ENCODE measurements at places on chromosomes 2 and 18.

- H3K4me3 ChIP-seq = no peak overlapping the region
- no peaks in the 10 kb centered on the region for H3K36me3 ChIP-seq
- no peak overlapping the region for H3K27ac ChIP-seq
- H3K27me3 ChIP-seq = no peaks in the 10 kb centered on the region
- no peaks in the 10 kb centered on the region for H3K4me1 ChIP-seq
- no peak for DNase-seq
Measured at GRCh38 chr2:135694711-135695110, 46.9 kb upstream of the UBXN4 start.

- H3K27ac ChIP-seq = no peak overlapping the region
- no peak for DNase-seq
- H3K36me3 ChIP-seq = peaks cover 16% of the 10 kb centered on the region
Measured at GRCh38 chr2:174587579-174587978, 10.0 kb downstream of the WIPF1 start.

- DNase-seq = no peak
- H3K27ac ChIP-seq = no peak overlapping the region
- H3K36me3 ChIP-seq = no peaks in the 10 kb centered on the region
- H3K4me3 ChIP-seq = no peak overlapping the region
- no peaks in the 10 kb centered on the region for H3K27me3 ChIP-seq
- H3K4me1 ChIP-seq = no peaks in the 10 kb centered on the region
Measured at GRCh38 chr2:128776461-128777195, 458.0 kb upstream of the HS6ST1 start.

DNA sequence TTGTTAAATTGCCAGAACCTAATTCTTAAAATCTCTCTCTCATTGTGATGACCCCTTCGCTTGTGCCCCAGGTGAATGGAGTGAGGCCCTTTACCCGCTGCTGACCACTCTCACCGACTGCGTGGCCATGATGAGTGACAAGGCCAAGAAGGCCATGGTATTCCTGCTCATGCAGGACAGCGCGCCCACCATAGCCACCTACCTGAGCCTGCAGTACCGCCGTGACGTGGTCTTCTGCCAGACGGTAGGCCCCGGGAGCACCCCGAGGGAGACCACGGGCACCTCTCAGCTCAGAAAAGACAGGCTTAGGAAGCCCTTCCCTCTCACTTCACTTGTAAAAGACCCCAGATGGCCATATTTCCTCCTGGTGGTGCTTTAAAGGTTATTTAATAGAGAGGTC is 44.9 kb downstream of the COA5 start:
- no peaks in the 10 kb centered on the region for H3K27me3 ChIP-seq
- DNase-seq = no peak
- H3K27ac ChIP-seq = no peak overlapping the region
- peaks cover 39% of the 10 kb centered on the region for H3K36me3 ChIP-seq
- no peaks in the 10 kb centered on the region for H3K4me1 ChIP-seq

DNA sequence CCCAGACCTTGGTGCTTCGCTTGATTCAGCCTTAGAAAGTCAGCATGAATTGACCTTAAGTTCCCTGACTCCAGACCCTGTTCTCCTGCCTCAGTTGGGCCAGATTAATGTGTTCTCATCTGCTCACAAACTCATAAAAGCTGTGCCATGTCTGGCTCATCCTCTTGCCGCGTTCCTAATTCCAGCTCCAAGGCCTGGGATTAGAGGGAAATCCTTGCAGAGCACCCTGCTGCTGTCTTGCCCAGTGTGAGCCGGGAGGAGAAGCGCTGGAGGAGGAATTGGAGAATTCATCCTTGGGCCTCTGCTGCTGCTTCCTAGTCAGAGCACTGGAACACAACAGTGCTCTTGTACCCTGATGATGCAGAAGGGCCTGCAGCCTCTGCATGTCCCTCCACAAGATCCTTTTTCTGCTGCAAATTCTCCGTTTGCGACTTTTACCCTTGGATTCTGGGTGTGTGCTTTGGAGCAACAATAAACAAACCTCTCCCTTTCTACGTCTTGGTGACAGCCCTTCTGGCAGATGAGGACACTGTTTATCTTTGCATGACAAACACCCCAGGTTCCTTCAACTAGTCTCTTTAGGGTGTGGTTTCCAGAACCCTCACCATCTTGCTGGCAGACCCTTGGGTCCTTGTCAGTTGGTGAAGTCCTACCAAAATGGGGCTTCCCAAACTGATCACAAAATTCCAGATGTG is 46.9 kb upstream of the CNGA3 start:
- H3K4me3 ChIP-seq = no peak overlapping the region
- H3K4me1 ChIP-seq = peaks cover 3% of the 10 kb centered on the region
- H3K27me3 ChIP-seq = no peaks in the 10 kb centered on the region
- H3K36me3 ChIP-seq = no peaks in the 10 kb centered on the region

GRCh38 chr2:181334158-181334826 is 122.9 kb upstream of the ITGA4 start:
- no peaks in the 10 kb centered on the region for H3K36me3 ChIP-seq
- no peaks in the 10 kb centered on the region for H3K4me1 ChIP-seq

- H3K4me3 ChIP-seq = no peak overlapping the region
- no peaks in the 10 kb centered on the region for H3K36me3 ChIP-seq
- no peak for DNase-seq
- peaks cover 4% of the 10 kb centered on the region for H3K4me1 ChIP-seq
Measured at GRCh38 chr2:88602022-88602421, 25.2 kb downstream of the EIF2AK3 start.

GRCh38 chr2:138500592-138501424 is 762 bp upstream of the SPOPL start:
- no peak for DNase-seq
- peak overlapping the region; percentile 68 for H3K4me3 ChIP-seq
- H3K4me1 ChIP-seq = peaks cover 15% of the 10 kb centered on the region
- H3K27me3 ChIP-seq = no peaks in the 10 kb centered on the region

DNA sequence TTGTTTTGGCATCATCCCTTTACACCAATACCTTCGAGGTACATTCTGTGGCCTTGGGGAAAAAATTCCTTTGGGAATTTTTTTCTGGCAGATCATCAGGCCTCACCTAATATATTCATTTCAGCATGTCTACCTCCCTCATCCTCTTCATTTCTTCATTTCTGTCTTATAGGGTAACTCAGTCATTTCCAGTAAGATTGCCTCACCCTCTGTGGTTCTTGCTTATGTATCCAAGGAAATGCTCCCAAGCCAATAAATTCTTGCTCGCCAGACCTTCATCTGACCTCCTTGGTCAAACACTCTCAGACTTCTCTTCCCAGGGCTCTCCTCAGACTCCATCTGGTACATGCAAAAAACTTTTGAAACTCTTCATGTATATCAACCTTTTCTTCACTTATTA is 265.6 kb downstream of the TMX3 start:
- H3K27me3 ChIP-seq = no peaks in the 10 kb centered on the region
- no peaks in the 10 kb centered on the region for H3K4me1 ChIP-seq
- DNase-seq = no peak
- H3K36me3 ChIP-seq = no peaks in the 10 kb centered on the region
- H3K27ac ChIP-seq = no peak overlapping the region

GRCh38 chr2:39737661-39738060 is 41.4 kb downstream of the THUMPD2 start:
- no peak for DNase-seq
- peak overlapping the region; percentile 75 for H3K27ac ChIP-seq
- H3K27me3 ChIP-seq = no peaks in the 10 kb centered on the region
- H3K4me1 ChIP-seq = no peaks in the 10 kb centered on the region

DNA sequence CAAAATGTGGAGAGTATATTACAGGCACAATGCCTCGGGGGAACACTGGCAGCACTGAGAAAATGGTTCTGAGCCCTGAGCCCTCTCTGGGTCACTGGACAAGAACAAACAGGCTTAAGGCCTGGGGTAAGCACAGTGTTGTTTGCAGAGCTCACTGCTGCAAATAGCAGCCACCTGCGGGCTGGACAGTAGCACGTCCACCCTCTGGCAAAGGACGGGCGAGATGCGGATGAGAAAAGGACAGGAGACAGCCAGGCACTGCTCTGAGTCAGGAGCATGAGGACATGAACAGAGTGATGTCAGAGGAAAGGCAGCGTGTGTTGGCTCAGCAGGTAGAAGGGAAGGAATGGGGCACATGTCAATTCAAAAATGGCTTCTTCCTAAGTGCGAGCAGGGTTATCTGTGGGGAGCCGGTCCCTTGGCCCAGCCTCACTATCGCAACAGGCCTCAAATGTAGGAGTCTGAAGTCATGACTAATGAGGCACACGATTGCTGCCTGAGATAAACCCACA is 25.9 kb upstream of the NEB start:
- H3K4me1 ChIP-seq = no peaks in the 10 kb centered on the region
- no peaks in the 10 kb centered on the region for H3K27me3 ChIP-seq
- no peak overlapping the region for H3K4me3 ChIP-seq
- no peaks in the 10 kb centered on the region for H3K36me3 ChIP-seq

DNA sequence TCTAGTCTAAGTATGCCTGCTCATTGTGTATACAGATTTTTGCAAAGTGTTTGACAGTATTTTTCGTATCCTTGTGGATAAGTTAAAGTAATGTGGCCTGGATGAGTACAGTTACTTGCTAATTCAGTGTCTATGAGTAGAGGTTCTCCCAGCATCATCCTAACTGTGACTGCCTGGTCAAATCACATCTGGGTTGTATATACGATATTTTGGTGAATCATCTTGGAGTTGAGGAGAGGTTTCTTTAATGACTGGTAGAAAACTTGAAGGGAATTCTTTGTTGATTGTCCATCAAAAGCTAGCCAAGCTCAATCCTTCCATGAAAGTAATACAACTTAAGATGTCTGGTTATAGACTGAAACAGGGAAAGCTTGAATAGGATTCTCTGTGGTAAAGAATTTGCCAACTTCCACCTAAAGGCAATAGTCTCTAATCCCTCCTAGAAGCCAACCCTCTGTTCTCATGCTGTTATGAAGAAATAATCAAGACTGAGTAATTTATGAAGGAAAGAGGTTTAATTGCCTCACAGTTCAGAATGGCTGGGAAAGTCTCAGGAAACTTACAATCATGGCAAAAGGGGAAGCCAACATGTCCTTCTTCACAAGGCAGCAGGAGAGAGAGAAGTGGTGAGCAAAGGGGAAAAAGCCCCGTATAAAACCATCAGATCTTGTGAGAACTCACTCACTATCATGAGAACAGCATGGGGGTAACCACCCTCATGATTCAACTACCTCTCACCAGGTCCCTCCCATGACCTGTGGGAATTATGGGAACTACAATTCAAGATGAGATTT is 19.4 kb upstream of the RALBP1 start:
- H3K4me1 ChIP-seq = no peaks in the 10 kb centered on the region
- no peaks in the 10 kb centered on the region for H3K27me3 ChIP-seq
- DNase-seq = no peak
- H3K36me3 ChIP-seq = no peaks in the 10 kb centered on the region

- H3K4me3 ChIP-seq = peak overlapping the region; percentile 26
- no peaks in the 10 kb centered on the region for H3K36me3 ChIP-seq
- H3K4me1 ChIP-seq = no peaks in the 10 kb centered on the region
- no peaks in the 10 kb centered on the region for H3K27me3 ChIP-seq
- no peak for DNase-seq
- peak overlapping the region; percentile 37 for H3K27ac ChIP-seq
Measured at GRCh38 chr2:171878481-171878993, 15.5 kb downstream of the SLC25A12 start.

DNA sequence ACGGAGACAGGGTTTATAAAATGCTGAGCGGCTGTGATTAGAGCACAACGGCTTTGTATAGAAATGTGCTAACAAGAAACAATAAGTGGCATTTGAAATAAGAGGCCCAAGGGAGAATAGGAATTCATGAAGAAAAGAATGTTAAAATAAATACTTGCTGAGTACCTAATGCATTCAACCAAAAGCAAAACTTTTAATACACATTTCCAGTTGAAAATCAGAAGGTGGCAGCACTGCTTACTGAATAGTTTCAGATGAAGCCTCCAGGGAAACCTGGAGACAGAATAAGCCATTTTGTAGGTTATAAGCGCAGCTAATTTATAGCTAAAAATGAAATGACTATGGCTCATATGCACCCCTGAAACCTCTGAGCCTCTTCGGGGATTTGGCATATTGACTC is 286.6 kb downstream of the DPP10 start:
- no peaks in the 10 kb centered on the region for H3K27me3 ChIP-seq
- H3K4me1 ChIP-seq = no peaks in the 10 kb centered on the region
- no peaks in the 10 kb centered on the region for H3K36me3 ChIP-seq
- no peak overlapping the region for H3K27ac ChIP-seq
- no peak for DNase-seq

DNA sequence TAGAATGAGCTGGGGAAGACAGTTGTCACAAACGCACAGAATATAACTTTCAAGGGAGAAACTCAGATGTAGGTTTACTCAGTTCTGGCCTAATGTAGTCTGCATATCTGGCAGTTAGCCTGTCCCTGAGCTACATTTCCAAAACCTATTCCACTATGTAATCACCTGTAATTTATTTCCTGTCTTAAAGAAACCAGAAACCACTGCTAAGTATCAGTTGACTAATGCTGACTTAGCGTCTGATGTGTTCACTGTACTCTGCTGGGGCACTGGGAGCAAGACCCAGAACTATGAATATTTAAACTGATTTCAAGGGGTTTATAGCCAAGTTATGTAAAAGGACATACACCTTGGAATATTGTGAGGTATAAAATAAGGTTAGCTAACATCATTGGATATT is 1995.2 kb upstream of the PIK3C3 start:
- DNase-seq = no peak
- H3K27ac ChIP-seq = no peak overlapping the region
- H3K4me3 ChIP-seq = no peak overlapping the region
- no peaks in the 10 kb centered on the region for H3K36me3 ChIP-seq

GRCh38 chr2:74162951-74163350 is 15.2 kb upstream of the BOLA3 start:
- H3K36me3 ChIP-seq = peaks cover 79% of the 10 kb centered on the region
- H3K27ac ChIP-seq = no peak overlapping the region
- H3K27me3 ChIP-seq = no peaks in the 10 kb centered on the region
- no peaks in the 10 kb centered on the region for H3K4me1 ChIP-seq
- no peak for DNase-seq

DNA sequence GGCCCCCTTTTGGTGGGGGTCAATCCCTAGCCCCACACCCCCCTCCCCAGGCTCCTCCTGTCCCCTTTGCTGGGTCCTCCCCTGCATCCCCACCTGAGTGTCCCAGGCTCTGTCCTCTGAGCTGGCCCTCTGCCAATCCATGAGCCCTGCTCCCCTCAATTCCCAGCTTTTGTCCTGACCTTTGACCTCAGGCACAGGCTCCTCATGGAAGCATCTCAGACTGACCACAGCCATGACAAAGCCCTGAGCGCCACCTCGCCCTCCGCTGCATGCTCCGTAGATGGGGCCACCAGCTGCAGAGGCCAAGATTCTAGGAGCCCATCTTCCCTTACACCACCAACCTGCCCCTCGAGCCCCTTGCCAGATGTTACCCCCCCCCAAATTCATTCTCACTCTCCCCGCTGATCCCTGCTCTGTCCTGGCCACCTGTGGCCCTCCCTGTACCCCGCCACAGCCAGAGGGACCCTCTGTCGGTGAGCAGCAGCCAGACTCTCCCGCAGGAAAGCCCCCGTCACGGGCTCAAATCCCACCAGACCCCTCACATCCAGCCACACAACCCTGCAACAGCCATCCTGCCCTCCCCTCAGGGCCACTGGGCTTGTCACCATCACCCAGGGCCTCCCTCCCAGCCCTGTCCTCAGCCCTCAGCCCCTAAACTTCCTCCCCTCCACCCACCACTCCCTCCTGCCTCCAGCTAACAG is 206.0 kb downstream of the MGAT5 start:
- no peaks in the 10 kb centered on the region for H3K27me3 ChIP-seq
- no peaks in the 10 kb centered on the region for H3K4me1 ChIP-seq
- DNase-seq = no peak
- H3K36me3 ChIP-seq = no peaks in the 10 kb centered on the region
